ENCODE measurements at places on chromosomes 6 and 20. TPM values are rescaled to one million over a fixed set of nuclear protein-coding genes. Genes with fewer than 3 reads are reported as not detected.

DNA sequence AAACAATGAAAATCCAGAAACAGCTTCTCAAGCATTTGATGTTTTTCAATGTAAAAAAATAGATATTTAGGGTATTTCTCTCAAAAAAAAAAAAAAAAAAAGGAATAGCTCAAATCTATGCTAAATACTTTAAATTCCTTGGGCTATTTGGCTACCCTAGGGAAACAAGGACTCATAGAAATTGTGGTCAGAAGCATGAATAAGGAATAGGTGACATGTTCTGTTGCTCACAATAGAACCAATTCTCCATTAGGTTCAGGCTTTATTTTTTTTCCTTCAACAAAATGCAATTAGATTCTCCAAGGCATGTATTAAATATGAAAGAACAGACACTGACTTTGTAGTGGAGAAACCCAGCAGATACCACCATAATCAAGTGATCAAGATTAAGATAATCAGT is 904.3 kb upstream of the FLRT3 start:
- DNase-seq, result no peak

The DEK gene
- polyA plus RNA-seq, result 82.6 TPM

GRCh38 chr20:20017844-20018185 is 653 bp downstream of the NAA20 start:
- DNase-seq, result no peak

DNA sequence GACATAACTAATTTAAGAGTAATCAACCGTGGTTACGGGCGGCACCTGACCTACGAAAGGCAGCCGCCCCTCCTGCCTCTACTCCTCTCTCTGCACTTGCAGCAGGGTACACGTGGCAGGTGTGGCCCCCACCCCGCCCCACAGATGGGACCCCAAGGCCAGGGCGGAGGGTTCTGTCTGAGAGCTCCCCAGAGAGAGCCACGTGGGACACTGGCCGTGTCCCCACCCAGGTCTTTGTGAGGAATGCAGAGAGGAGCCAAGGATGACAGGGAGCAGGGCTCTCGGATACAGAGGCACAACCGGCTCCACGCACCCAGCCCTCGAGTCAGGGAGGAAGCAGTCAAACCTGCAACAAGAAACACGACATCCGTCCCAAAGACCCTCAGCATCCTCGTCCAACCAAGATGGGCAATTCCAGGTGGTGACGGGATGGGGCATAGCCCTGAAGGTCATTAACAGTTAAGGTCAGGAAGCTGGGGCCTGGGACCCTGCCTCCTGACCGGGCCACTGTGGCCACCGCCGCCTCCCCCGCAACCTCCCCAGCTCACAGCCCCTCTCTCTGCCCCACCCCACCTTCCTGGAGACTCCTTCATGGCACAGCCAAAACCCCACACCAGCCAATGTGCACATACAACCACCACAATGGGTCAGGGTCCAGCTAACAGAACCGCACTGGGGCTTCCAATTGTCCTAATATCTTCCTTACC is 47.1 kb downstream of the TAF4 start:
- DNase-seq, result no peak

DNA sequence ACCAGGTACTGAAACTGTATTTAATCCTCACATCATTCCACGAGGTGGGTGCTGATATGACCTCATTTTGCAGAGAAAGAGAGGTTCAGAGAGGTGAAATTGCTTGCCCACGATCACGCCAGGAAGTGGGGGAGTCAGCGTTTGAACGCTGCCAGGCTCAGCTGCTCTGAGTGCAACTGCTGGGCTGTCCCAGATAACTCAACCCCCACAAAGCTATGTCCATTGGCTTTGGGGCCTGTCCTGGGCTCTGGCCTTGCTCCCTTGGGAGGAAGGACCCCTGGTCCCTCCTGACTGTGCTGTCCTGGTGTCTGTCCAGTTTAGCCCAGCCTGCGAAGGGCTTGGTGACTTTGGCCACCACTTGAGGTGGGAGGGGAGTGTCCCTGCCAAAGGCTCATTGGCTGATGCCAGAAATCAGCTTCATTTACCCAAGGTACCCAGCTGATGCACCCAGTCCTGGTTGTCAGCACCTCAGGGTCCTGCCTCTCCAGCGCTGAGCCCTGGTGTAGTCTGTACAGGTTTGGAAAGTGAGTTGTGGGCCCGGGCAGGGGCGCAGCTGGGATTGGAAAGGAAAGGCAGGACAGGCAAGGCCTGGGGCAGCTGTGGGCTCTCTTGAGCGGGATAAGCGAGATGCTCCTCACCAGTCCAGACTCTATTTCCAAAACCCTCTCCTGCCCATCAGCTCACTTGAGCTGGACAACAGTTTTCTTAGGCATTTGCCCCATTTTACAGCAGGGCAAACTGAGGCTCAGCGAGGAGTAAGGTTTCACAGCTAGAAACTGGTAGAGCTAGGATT is 38.5 kb downstream of the SUN5 start:
- DNase-seq, result no peak

DNA sequence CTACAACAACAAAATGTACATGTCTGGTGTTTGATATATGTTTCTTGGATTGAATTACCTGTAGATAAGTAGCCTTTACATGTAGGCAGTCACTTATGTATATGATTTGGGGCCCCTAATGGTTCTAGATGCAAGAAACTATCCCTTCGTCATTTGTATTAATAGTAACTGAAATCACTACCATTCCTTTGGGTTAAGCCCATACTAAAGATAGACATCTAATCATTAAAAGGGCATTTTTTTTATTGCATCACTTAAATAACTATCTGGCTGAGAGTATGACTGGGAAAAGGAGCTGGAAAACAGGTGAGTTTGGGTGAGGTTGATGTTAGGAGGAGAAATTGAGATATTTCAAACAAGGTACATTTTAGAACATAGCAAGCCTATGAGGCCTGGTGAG is 213.5 kb upstream of the PLN start:
- peak; percentile 40 for DNase-seq

DNA sequence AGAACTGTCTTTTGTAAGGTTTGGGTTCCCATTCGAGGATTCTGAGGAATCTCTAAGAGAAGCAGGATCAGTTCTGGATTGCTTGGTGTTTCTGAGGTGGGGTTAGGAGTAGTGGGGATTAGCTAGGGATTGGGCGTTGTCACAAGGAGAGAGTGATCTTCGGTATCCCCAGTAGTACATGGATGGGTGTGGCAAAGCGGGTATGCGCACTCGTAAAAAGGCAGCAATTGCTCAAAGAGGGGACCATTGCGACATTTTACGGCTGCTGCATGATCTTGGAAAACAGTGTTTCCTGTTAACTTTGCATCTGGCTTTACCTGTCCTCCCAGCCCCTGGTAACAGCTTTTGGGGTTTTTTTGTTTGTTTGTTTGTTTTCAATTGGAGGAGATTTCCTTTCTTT is 9.7 kb upstream of the ZSCAN9 start:
- no peak for DNase-seq

The BMP7 gene
- polyA plus RNA-seq, result 4.0 TPM

GRCh38 chr6:4983322-4983721 is 20.5 kb downstream of the RPP40 start:
- no peak for DNase-seq

GRCh38 chr6:133341607-133342158 is 100.5 kb downstream of the EYA4 start:
- DNase-seq, result no peak

The TENT5A gene
- polyA plus RNA-seq, result 11.9 TPM

The ANGPT4 gene
- polyA plus RNA-seq, result 0.12 TPM

The PAX1 gene
- polyA plus RNA-seq, result 0.83 TPM

The EGFL8 gene
- polyA plus RNA-seq, result 41.1 TPM

The PCSK2 gene
- polyA plus RNA-seq, result 0.84 TPM

DNA sequence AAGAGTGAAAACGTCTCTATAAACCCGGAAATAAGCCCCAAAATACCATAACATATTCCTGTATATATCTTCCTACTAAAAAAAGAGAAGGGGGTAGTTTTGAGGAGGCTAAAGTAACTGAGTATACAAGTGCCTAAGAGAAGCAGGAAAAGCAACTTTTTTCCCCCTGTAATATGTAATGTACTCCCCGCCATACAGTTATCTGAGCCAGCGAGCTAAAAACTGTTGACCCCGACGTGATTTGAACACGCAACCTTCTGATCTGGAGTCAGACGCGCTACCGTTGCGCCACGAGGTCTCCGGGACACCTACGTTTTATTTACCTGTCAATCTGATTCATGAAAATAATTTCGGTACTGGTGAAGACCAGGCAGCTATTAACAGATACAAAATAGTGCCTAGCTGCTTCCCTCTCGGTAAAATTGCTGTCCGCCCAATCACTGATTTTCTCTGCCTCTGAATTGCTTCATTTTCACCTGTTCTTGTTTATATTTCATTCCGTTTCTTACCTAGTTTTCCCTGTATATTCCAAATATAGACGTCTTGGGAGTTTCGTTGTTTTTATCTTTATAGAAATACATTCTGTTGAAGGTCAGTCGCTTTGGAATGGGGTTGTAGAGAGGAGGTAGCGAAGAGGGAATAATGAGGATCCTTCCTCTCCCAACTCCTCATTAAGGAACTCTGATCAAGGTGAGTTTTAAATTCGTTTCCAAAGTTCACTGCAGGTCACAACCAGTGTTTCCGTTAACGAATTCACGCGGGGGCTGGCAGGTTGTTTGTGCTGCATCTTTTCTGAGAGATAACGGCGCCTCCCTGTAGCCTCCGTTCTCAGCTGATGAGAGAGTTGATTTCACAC is 33.6 kb upstream of the BTN3A2 start:
- no peak for DNase-seq

DNA sequence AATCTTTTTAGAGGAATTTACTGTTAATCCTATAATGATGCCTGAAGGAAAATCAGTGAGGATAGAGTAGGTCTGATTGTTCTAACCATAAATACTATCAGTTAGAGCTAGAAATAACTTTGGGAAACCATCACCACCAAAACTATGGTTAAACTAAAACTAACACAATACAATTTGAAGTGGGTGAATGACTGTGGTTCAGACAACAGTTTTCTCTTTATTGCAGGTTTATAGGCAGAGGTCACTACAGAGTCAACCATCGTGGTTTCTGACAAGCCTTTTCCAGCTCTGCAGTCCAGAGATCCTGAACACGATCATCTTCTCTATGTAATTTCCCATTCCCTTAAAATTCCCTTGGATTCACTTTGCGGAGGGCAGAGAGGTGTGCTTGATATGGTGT is 134.3 kb downstream of the IBTK start:
- DNase-seq, result no peak

Measured in muscle of leg (tissue), 16 donors.